ENCODE measurements at places on chromosomes 16 and 17. TPM values are rescaled to one million over a fixed set of nuclear protein-coding genes. Genes with fewer than 3 reads are reported as not detected.

Gene GFER
- 20.2 TPM for polyA plus RNA-seq

Gene SHPK
- polyA plus RNA-seq: 7.7 TPM

Gene ARL5C
- not detected for polyA plus RNA-seq

Gene ZCCHC14
- polyA plus RNA-seq: 23.1 TPM

Gene SPATA32
- polyA plus RNA-seq: not detected

Gene TMC7
- polyA plus RNA-seq: 1.9 TPM

Gene MPP2
- 2.2 TPM for polyA plus RNA-seq

Gene ENPP7
- polyA plus RNA-seq: not detected

Gene MYOCD
- polyA plus RNA-seq: 0.48 TPM

Gene HBQ1
- 1.1 TPM for polyA plus RNA-seq

Gene APOBR
- 1.2 TPM for polyA plus RNA-seq

Gene PRR29
- 2.5 TPM for polyA plus RNA-seq

Gene FAM20A
- 10.2 TPM for polyA plus RNA-seq

Gene NME3
- 22.8 TPM for polyA plus RNA-seq

Gene ABCA8
- polyA plus RNA-seq: 51.5 TPM

Gene TMEM238L
- 0.13 TPM for polyA plus RNA-seq

Gene NOD2
- polyA plus RNA-seq: 2.3 TPM

Gene TSPAN10
- polyA plus RNA-seq: 0.96 TPM

Gene CCL11
- polyA plus RNA-seq: 0.30 TPM

Gene FGF11
- 2.6 TPM for polyA plus RNA-seq

Gene TNFSF13
- polyA plus RNA-seq: 4.0 TPM

Gene GPR139
- not detected for polyA plus RNA-seq

Gene CDH3
- 1.1 TPM for polyA plus RNA-seq

Gene CDRT15
- polyA plus RNA-seq: 0.86 TPM

Gene APOH
- polyA plus RNA-seq: not detected

Gene OR4D1
- polyA plus RNA-seq: 0.05 TPM

Gene HSPB9
- polyA plus RNA-seq: 0.34 TPM

Gene ALOXE3
- not detected for polyA plus RNA-seq

Gene IFT20
- 27.1 TPM for polyA plus RNA-seq

Gene CIITA
- 3.1 TPM for polyA plus RNA-seq

Gene ZG16B
- polyA plus RNA-seq: 0.56 TPM

Gene IRX5
- 1.1 TPM for polyA plus RNA-seq

Gene ACSM2A
- polyA plus RNA-seq: 0.34 TPM

Gene SOX9
- 10.9 TPM for polyA plus RNA-seq

Measured in hindlimb muscle (tissue), 1 donor.